NCI-H1092 treated with DMSO at 0.1 percent for 48 hours (cell line): ENCODE measurements at places on chromosomes 4 and X.
A peak's percentile ranks its signal among the peaks of the same experiment; 100 is the strongest.

DNA sequence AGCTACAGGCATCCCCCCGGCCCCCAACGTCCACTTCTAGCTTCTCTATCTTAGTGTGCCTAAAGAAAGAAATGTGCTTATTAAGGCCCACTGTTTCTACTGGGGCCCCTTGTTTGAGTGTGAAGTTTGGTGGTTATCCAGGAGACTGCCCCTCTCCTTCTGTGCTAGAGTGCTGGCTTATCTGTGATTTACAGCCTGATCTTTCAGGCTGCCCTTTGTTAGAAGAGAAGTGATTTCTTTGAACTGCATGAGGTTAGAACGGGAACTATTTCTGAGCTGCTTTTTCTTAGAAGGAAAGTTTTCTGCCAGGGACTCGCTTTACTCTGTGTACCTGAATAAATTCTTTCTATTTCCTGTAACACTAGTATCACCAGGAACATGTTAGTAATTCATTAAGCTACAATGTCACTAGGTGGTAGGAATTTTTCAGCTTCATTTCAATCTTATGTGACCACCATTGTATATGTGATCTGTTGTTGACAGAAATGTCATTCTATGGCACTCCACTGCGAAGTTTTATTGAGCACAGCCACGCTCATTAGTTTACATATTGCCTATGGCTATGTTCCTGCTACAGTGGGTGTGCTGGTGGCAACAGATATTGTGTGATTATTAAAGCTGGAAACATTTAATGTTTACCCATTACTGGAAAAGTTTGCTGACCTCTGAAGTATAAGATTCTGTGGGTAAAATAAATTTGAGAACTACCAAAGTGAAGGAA is 193.8 kb upstream of the CXorf51B start:
- no peak for DNase-seq

DNA sequence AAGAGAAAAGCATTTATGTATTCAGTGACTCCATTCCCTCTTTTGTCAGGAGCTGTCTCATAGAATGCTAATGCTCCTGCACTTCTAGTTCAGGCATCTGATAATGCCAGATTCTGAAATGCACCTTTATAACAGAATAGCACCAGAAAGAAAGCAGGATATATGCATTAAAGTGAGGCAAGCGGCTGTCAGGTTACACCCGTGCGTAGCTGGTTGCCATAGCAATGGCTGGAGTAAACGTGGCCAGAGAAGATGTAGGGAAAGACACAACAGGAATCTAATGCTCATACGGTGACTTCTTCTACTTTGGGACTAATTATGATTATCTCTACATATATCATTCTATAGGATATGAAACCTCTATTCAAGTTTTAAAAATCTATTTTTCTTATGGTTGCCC is 5.9 kb downstream of the EMCN start:
- no peak for DNase-seq

DNA sequence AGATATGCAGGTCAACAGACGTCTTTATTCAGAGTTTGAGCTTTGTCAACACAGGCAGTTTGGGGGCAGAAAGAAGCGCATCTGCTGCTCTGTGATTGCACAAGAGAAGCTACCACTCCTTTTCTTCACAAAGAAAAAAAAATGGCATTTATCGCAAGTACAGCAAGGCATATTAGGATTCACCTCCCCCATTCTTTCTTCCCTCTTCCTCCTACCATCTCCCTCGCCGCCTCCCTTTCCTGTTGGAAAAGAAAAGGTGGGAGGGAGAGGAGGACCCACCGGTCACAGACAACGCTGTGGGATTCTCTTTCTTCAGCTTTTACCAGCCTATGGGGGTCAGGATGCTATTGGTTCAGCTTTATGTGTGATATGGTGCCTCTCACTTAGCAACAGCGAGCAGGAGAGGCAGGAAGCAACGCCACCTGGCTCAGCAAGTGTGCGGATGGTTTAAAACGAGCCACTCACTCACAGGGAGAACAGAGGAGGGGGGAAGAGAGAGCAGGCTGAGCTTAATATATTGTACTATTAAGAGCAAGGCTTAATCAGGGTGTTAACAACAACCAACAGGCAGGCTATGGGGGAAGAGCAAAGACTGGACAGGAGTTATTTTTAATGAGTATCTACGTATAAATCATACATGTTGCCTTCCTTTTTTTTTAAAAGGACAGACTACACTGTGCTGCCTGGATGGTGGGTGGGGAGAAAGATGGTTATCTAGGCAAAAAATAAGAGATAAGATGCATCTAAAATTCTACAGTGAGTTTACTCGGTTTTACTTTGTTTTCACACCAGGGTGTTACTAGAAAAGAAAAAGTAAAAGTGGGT is 104.7 kb downstream of the MAML3 start:
- peak; percentile 95 for DNase-seq

DNA sequence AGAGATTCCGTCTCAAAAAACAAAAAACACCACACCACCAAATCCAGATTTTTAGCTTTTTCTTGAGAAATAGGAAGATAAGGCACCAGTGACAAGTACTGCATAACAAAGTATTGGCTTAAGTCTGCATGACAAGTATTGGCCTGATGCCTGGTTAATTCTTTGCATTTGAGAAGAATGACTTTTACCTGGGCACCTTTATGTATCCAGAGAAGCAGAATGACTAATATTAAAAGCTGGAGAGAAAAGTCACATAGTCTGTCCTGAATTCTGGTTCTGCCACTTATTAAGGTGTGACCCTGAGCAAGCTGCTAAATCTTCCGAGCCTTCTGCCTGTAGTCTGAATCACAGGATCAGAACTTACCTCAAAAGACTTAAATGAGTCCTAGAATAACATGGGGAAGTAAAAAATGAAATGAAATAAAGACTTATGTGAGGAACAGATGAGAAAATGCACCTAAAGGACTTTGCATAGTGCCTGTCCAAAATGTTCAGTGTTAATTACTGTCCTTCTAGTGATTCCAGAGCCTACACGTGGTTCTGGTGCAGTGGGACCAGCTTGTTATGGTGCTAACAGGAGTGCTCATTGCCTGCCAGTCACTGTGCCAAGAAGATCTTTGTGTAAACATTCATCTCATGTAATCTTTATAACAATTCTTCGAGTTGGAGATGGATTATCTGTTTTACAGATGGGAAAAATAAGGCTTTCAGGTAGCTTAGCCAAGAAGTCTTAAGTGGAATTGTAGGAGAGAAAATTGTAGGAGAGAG is 31.6 kb downstream of the UGDH start:
- no peak for DNase-seq

DNA sequence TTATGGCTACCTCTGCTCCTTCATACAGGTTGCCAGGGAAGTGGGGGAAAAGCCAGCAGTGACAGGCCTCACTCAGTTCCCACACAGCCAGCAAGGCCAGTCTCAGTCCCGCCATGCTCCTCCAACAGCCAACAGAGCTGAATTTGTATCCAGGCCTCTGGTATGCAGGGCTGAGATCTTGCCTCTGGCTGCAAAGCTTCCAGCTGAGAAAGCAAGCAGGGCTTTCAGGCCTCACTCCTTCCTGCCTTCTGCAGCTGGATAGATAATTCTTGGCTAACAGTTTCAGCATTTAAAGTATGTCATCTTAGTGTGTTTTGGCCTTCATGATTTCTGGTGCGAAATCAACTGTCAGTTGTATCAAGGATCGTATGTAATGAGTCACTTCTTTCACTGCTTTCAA is 103.6 kb downstream of the GNL3L start:
- DNase-seq = no peak

DNA sequence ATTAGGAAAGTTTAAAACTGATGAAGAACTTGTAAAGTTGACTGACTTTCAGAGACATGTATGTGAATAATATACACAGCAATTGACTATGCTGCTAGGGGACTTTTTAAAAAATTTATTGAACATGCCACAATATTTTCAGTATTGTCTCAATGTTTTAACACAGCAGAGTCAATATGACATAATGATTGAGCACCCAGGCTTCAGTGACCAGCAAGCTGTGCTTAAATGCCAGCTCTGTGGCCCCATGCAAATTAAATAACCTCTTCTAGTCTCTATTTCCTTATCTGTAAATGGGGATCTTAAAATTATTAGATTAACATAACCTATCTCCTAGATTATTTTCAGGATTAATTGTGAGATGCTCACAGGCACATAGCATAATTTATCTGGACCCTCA is 56.8 kb upstream of the TXK start:
- DNase-seq = no peak

DNA sequence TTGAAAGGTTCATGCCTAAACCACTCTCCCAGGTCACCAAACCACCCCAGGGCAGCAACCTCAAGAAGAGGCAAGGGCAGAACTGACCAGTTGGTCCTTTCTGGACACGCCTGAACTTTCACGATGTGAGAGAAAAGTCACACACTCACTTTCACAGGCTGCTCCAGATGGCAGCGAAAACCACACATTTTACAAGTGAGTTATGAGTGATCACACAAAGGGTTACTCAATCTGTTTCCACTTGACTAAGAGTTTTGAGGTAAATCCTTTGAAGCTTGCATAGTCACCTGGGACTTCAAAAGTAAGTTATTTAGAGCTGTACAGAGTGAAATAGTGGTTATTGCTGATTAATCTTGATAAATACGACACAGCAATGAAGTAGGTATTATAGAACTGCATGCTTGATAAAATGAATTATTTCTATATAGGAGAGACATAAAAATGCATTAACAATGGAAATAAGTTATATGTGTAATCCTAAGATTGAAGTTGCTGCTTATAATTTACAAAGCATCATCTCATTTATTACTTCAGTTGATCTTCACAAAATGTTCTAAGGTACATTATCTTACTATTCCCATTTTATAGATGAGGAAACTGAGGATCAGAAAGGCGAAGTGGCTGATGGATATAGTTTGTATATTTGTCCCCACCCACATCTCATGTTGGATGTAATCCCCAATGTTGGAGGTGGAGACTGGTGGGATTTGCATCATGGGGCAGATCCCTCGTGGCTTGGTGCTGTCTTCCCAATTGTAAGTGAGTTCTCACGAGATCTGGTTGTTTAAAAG is 103.0 kb upstream of the KLF3 start:
- DNase-seq = no peak
